Mammary epithelial cell (primary cell): ENCODE measurements at places on chromosomes 7 and 10.

DNA sequence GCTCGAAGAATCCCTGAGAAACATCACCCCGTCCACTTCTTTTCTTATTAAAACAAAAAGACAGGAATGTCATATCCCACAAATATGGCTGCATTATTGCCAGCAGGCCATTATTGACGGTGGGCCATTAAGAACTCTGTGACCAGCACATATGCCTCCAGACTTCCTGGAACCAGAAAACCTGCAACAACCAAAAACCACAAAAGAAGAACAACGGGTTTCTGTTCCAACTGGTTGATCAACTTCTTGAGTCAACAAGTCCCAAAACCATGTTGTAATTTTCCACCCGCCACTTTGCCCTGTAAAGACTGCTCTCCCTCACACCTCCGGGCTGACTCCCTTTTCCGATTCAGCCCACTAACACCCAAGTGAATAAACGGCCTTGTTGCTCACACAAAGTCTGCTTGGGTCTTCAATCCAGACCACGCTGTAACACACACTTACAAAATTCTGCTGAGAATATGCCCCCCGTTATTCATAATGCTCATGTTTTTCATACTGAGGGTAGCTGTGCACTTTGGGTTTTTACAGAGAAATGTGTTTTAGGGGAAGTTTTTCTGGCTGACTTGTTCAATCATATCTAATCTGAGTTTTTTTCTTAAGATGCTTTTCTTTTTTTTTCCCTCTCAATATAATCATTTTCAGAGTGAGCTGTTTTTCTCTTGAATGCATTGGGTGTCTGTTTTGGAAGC is 20.7 kb downstream of the ZNF107 start:
- DNase-seq, result peak; percentile 90

- peak; percentile 62 for DNase-seq
Observed at GRCh38 chr10:71077143-71077581, 135.2 kb upstream of the UNC5B start.

GRCh38 chr10:4607681-4608080 is 218.3 kb upstream of the AKR1E2 start:
- DNase-seq, result no peak

DNA sequence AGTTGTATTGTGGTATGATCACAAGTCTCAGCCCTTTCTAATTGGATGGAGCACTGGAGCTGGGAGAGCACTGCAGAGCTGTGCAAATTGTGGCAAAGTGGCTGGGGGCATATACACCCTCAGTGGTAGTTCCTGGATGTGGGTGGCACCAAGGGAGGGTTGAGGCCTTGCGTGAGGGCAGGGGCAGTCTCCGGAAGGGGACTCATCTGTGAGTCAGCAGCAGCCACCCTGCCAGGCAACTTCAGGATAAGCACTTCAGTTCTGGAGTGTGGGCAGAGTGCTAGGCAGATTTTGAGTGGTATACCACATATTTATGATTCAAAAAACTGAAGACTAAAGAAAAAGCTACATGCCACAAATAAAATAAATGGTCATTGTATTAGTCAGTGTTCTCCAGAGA is 210.5 kb downstream of the ETV1 start:
- peak; percentile 71 for DNase-seq

- no peak for DNase-seq
Observed at GRCh38 chr7:97630116-97630515, 101.8 kb upstream of the TAC1 start.

- DNase-seq, result no peak
Observed at GRCh38 chr10:101047268-101047667, 14.5 kb upstream of the KAZALD1 start.

GRCh38 chr10:87092376-87092860 is 2.2 kb downstream of the GLUD1 start:
- DNase-seq, result peak; percentile 31
